ENCODE measurements at places on chromosomes 3 and 15.

DNA sequence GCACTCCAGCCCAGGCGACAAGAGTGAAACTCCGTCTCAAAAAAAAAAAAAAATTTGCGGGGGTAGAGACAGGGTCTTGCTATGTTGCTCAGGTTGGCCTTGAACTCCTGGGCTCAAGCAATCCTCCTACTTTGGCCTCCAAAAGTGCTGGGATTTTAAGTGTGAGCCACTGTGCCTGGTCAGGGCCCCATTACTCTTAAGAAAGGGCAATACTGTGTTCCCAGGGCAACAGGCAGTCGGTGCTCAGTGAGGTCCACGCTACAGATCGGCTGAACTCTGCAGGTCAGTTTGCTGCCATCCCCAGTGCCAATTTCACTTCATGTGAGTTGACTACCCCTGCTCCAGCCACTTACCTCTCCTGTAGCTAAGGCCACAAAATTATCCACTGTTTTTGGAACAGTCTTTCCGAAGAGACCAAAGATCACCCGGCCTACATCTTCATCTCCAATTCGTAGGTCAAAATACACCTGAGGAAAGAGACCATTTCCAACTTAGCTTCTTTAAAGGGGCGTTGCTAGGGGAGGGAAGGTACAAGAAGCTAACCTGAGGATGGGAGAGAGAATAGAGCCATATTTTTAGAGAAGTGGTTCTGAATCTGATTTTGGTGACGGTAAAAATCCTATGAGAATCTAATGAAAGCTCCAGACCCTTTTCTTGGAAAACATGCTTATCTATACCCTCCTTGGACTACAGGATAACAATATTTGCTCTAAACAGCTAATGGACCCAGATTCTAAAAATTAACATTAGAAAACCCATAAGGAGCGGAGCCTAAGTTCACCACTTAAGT is 939 bp downstream of the PPIB start:
- DNase-seq, result no peak

DNA sequence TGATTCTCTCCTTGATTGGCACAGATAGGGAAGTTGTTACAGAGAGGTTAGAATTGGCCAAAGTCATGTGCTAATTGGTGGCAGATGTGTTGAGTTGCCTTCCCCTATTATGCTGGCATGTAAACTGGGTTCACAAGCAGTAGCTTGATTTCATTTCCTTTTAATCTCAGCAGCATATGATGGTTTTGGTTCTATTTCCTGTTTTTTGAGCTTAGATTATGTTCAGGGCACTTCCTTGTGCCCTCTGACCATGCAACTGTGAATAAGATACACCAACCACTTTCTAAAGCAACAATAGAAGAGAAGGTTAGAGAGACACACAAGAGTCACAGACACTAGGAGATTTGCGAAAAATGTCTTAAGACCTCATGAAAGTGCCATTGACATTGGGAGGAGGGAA is 16.5 kb downstream of the HPS3 start:
- no peak for DNase-seq

DNA sequence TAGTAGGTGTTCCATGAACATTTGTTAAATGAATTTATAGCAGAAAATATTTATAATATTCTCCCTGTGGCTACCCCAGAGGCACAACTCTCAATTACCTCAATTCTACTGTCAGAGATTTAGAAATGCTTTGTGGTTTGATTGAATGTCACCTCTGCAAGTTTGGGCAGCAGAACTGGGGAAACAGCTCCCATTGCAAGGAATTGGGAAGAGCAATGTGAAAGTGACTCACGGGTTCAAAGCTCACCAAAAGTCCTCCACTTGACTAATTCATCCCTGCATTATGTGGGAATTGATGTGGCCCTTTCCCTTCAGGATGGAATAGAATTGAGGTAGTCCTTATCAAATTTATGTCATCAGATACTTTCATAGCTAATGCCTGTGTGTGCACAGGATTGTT is 562.7 kb downstream of the MFSD1 start:
- no peak for DNase-seq

DNA sequence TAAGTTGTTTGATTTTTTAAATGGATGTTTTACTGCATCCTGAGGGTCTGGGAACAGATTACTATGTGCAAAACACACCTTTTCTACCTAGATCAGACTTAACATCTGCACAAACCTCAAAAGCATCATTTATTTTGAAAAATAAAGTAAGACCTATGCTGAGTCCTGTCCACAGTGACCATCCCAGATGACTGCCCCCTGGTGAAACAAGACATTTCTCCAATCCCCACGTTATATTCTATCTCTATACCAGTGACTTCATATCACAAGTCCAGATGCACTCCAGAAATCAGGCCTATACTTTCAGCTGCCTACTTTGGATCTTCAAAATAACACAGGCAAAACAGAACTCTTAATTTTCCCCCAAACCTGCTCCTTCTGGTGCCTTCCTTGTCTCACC is 143.2 kb downstream of the P2RY1 start:
- DNase-seq, result no peak

GRCh38 chr3:61828184-61828874 is 267.0 kb downstream of the PTPRG start:
- DNase-seq, result no peak

DNA sequence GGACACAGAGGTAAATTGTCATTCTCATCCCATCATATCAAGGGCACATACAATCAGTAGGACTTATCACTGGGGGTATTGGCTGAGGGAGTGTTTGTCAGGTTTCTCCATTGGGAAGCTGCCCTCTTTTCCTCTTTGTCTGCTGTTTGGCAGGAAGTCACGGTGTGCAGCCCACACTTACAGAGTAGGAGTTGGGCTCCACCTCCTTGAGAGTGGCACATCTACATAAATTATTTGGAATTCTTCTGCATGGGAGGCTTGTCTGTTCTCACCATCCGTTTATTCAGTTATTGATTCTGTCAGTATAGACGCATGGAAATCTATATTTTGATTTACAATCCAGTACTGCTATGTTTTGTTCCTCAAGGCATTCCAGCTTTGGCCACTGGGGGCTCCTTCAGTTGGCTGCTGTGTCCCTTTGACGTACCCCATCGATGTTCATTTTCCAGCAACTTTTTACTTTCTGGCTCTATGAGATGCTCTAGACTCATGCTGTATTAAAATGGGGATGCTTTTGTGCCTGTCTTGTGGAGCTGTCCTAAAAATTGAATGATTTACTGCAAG is 200.3 kb downstream of the SLCO3A1 start:
- no peak for DNase-seq

- no peak for DNase-seq
Measured at GRCh38 chr15:58606577-58607080, 142.9 kb downstream of the ADAM10 start.

- DNase-seq, result no peak
Measured at GRCh38 chr15:81433462-81433861, 59.4 kb upstream of the TMC3 start.

DNA sequence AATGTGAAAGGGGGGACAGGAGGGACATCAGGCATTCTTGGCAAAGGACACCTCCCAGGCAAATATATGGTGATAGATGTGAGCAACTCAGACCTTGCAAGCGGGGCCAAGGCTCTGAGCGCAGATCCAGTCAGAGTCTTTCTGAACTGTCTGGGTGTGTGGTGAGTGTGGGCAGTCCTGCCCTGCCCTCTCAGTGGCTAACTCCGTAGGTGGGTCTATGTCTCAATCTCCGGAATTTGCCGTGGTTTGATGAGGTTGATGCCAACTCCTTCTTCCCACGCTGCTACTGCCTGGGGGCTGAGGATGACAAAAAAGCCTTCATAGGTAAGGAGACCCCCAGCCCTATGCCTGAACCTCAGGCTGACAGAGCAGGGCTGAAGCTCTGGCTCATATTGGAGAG is 7.4 kb downstream of the TTLL3 start:
- no peak for DNase-seq

DNA sequence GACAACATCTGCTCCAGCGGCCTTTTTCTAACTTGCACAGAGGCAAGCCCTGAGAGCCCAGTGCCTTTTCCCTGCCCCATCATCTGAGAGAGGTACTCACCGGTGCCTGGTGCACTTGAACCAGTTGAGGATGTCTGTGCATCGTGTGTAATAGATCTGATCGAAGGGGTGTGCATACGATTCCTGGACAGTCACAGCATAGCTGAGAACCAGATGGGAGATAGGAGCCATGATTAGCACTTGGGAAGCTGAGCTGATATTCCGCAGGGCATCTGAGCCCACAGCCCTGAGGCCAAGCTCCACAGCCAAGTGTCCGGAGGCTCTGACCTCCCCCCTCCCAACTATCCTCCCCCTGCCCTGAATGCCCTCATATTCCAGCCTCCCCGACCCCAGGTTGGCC is 129.8 kb downstream of the MEGF11 start:
- DNase-seq, result no peak

- DNase-seq, result peak; percentile 43
Measured at GRCh38 chr3:82133070-82133606, 371.7 kb upstream of the GBE1 start.

- peak; percentile 38 for DNase-seq
Measured at GRCh38 chr3:71425491-71426071, 157.9 kb downstream of the FOXP1 start.

DNA sequence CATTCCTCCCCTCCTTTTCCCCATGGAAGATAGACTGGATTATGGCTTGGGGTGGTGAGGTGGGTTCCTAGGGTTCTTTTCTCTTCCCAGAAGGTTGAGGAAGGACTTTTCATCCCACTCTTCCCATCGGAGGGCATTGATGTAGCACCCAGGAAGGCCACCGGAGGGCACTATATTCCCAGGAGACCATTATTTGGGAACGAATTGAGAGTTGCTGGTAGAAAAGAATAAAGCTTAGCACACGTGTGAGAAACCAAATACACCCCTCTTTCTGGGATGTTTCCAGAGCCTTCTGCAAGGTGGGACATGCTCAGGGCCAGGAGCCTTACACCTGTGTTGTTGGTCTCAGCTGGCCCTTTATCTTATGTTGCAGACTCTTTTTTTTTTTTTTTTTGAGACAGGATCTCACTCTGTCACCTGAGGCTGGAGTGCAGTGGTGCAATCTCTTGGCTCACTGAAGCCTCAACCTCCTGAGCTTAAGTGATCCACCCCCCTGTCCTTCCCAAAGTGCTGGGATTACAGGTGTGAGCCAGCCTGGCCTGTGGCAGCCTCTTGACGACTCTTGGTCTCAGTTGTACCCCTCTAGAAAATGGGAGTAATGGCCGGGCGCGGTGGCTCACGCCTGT is 6.3 kb upstream of the CDC25A start:
- DNase-seq, result peak; percentile 48

DNA sequence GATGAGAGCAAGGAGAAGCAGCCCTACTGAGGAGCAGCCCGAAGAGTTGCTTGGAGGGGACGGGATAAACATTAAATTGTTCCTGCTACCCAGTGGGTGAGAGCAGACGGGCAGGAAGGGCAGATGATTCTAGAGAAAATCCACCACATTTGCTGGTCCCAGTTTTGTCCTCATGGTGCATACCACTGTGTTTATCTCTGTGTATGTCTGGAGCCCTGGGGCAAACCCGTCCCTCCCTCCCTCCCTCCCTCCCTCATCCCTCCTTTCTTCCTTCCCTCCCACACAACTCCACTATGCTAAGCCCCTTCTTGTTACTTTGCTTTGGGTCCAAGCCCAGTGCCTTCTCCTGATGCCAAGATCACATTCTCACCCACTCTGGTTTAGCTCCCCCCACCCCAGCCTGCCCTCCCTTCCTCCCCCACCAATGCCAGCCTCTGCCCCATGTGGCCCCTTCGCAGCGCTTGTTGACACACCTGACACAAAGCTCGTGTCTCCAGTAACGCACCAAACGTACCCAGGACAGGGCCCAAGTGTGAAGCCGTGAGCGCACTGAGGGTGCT is 194.8 kb downstream of the ATP10A start:
- no peak for DNase-seq

- no peak for DNase-seq
Measured at GRCh38 chr3:141546586-141546985, 59.8 kb downstream of the RASA2 start.

DNA sequence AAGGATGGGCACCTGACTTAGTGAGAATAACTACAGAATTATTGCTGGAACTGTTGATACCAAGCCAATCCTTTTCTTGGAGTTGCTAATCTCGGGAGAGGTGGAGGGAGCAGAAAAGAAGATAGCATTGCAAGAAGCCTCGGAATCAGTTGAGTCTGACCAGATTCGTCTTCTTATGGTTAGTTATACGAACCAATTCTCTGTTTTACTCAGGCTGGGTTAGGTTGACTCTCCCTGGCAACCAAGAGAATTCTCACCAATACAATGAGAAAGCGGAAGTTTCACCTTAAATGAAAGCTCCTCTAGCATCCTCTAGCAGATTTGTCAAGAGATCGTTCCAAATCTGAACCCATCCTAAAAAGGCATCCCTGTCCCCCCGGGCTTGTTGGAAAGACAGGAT is 43.5 kb upstream of the UBE2E1 start:
- no peak for DNase-seq

DNA sequence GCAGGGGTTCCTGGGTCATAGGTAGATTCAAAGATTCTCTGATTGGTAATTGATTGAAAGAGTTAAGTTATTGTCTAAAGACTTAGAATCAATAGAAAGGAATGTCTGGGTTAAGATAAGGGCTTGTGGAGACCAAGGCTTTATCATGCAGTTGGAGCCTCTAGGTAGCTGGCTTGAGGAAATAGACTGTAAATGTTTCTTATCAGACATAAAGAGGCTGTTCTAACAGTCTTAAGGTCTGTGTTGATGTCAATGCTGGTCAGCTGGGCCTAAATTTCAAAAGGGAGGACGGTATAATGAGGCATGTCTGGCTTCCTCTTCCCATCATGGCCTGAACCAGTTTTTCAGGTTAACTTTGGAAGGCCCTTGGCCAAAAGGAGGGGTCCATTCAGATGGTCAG is 48.9 kb downstream of the GASK1A start:
- no peak for DNase-seq

GRCh38 chr3:95184038-95184437 is 1121.2 kb downstream of the NSUN3 start:
- DNase-seq, result no peak

DNA sequence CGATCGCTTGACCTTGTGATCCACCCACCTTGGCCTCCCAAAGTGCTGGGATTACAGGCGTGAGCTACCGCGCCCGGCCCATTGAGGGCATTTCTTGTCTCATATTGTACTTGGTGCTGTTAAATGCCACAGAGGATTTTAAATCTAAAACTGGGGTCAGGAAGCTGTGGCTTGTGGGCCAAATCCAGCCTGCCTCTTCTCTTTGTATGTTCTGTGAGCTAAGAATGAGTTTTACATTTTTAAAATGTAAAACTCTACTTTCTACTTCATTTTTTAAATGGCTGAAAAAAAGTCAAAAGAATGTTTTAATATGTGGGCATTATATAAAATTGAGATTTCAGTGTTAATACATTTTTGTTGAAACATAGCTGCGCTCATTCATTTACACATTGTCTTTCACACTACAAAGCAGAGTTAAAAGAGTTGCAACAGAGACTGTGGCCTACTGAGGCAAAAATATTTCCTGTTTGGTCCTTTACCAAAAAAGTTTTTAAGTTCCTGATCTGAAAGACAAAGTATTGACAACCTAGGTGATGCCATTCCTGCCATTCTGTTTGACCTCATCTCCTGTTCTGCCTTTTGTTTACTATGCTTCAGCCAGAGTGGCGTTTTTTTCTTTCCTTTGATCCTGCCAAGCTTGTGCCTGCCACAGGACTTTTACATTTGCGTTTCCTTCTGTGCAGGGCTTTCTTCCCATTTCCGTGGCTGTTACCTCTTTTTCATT is 50.4 kb downstream of the PDCD6IP start:
- no peak for DNase-seq
